ENCODE measurements at places on chromosomes 13 and 19. TPM values are rescaled to one million over a fixed set of nuclear protein-coding genes. Genes with fewer than 3 reads are reported as not detected.

- DNase-seq = no peak
Observed at GRCh38 chr13:49165798-49166752, 54.1 kb upstream of the MLNR start.

GRCh38 chr13:20442798-20443381, 82.8 kb downstream of the CRYL1 start:
- DNase-seq = no peak

The OR7D2 gene
- 1.3 TPM for total RNA-seq

The ZNF30 gene
- 6.9 TPM for total RNA-seq

- no peak for DNase-seq
Observed at GRCh38 chr13:108086678-108087077, 128.7 kb downstream of the LIG4 start.

DNA sequence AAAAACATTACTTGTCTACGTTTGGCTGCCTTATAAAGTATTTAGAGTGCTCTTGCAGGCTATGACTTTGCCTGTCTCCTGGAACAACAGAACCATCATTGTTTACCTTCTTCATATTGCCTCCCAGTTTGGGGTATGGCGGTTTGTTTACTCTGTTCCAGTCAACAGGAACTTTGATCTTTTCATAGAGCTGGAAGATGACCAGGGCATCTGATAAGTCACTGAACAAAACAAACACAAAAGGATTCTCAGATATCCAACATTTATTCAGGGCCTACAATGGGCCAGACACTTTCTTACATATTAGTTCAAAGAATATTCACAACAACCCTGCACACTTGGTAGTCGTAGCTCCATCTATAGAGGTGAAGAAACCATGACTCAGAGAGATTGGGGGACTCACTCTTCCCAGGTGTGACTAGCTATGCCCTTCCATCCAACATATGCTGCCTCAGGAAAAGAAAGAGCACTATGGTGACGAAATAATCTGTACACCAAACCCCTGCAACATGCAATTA, 38.4 kb upstream of the CPB2 start:
- no peak for DNase-seq

DNA sequence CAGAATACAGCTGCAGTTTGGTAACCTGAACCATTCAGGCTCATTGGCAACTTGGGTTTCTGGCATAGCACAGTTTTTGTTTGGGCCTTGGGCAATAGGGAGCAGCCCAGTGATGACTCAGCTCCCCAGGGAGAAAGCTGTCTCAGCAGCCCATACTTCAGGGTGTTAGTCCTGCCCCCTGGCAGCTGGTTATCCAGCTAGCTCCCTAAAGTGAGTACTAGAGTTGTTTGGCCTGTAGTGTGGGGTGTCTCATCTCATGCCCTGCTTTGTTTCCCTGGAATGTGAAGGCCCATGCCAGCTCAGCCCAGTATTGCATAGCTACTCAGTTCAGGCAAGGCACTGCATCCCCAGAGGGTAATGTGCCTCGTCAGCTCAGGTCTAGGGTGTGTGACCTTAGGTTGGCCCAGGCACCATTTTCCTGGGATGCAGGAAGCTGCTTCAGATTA, 18.2 kb upstream of the ZNF543 start:
- DNase-seq = no peak

- DNase-seq = no peak
Observed at GRCh38 chr19:913080-913748, at the start of gene R3HDM4. R3HDM4 (minus strand) TSS chr19:913219; CDS start chr19:913157, 62 bp downstream.

DNA sequence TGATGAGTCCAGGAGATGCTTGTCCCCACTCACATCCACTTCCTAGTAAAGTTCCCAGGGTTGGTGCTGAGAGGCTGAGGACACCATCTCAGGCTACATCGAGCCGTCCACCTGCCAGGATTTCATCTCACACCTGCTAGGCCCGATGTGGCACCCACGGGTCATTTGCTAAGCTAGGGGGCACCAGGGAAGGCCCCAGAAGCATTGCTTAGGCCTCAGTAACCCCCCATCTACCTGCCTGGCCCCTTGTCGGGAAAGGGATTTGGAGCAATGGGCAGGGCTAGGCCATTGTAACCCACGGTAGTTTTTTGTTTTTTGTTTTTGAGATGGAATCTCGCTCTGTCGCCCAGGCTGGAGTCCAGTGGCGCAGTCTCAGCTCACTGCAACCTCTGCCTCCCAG, 51.8 kb downstream of the F2RL3 start:
- DNase-seq = peak; percentile 29

DNA sequence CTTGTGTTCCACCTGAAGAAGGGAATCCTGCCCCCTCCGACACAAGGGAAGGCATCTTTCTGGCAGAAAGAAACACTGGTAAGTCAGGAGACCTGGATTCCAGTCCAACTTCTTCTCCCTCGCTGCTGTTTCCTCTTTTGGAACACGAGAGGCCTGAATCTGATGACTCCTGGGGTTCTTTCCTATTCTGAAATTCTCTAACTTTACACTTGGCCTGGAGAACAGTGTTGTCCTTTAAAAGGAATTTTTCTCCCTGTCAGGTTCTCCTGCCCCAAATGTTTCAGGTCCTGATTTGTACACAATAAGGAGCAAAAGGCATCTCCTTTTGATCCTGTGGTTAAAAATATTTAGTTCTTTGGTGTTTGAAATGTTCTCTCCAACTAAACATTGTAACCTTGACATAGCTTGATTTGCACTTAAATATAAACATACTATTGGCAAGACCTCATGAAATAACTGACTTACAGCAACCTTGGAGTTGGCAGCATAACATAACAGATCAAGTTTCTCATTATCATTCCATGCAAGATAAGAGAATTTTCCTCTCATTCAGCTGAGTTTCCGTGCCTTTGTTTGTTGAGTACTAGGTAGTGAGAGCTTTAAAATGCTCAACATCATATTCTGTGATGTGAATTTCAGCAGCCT, 244.8 kb downstream of the COG6 start:
- DNase-seq = no peak

The DLL3 gene
- 0.74 TPM for total RNA-seq

GRCh38 chr13:91375116-91375729, 23.2 kb upstream of the GPC5 start:
- DNase-seq = no peak

The RDH8 gene
- not detected for total RNA-seq

The C1QTNF9B gene
- total RNA-seq = not detected

DNA sequence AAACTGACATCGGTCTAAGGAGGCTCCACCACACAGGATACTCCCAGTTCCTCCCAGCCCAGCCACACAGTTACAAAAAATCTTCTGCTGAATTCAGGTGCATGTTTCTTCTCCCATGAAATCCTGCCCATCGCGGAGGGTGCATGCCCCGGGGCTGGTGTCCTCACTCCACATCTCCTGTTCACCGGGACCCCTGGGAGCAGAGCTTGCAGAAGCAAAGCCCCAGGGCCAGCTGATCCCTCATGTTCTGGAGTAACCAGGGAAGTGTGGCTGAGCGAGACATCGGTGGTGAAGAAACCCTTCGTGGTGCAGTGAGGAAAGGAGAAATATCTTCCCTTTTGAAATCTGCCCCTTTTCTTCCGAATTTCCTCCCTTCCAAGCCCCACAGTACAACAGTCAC, 904 bp upstream of the SIGLEC9 start:
- no peak for DNase-seq

- DNase-seq = no peak
Observed at GRCh38 chr19:50239921-50240590, 36.6 kb downstream of the MYH14 start.

The OLFM4 gene
- total RNA-seq = 16.9 TPM

GRCh38 chr13:113210833-113211232, 1.4 kb downstream of the CUL4A start:
- DNase-seq = no peak

The B3GNT3 gene
- total RNA-seq = 22.6 TPM

GRCh38 chr19:19491321-19492025, 23.9 kb downstream of the TSSK6 start:
- no peak for DNase-seq

The TFPT gene
- 17.0 TPM for total RNA-seq

DNA sequence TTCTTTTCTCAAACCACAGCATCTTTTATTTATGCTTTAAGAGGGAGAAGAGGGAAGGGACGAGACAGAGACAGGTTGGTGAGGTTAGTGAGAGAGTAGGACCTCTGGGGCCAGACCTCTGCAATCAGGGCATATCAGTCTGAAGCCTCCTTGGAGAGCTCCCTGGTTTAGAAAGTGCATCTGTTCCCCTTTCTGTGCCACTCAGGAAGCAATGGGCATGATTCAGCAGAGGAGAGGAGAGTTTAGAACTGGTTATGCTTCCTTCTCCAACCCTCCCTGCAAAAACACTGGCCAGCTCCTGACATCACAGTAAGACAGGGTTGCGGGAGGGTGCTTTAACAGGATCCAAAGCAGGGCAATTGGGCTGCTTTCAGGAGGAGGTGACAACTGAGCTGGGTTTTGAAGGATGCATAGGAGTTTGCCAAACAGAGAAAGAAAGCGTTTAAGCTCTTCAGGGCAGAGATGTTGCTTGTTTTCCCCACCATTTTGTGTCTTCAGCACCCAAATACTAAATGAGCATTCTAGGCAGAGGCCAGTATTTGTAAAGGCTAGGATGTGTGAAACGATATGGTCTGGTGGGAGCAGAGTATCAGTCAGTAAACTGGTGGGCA, 33.1 kb downstream of the CERS4 start:
- DNase-seq = no peak

The ZNF175 gene
- 7.9 TPM for total RNA-seq

DNA sequence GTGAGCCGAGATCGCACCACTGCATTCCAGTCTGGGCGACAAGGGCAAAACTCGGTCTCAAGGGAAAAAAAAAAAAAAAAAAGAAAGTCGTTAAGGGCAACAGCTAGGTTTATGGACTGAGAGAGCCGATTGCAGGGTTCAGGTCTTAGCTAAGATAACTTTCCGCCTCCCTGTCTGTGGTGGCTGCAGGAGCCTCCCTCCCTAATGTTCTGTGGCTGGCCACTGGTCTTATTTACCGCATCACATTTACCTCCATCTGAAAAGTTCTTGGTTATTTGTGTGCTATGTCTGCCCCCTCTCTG, 722 bp upstream of the CRTC1 start:
- DNase-seq = no peak

DNA sequence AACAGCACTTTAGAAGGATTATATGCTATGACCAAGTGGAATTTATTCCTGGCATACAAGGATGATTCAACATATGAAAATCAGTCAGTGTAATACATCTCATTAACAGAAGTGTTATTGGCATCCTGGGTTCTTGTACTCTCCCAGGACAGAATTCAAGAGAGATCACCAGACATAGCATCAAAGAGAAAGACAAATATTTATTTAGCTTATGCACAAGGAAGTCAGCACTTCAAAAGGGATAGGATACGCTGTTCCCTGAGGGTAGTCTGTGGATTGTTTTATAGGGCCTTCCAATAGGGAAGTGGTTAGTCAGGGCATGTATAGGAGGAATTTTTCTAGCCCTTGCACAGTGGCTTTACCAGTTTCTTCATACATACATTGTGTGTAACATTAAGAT, 1238.0 kb downstream of the PCDH17 start:
- DNase-seq = no peak

GRCh38 chr19:51354103-51354741, 12.0 kb downstream of the ETFB start:
- DNase-seq = no peak

The PINLYP gene
- 6.0 TPM for total RNA-seq

GRCh38 chr13:27427641-27428040, 3.2 kb downstream of the GTF3A start:
- DNase-seq = no peak

DNA sequence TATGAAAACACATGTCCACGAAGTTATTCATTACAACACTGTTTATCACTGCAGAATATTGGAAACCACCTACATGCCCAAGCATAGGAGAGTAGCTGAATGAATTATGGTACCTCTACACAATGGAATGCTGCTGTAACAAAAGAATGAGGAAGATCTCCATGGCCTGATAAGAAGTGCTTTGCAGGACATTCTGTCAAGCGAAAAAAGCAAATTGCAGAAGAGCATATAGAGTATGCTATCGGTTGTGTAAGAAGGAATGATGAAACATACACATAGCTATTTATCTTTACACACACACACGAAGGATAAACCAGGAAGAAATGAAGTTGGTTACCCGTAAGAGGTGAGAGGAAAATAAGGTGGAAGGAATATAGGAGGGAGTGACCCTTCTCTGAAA, 37.5 kb upstream of the CEACAM20 start:
- DNase-seq = no peak

DNA sequence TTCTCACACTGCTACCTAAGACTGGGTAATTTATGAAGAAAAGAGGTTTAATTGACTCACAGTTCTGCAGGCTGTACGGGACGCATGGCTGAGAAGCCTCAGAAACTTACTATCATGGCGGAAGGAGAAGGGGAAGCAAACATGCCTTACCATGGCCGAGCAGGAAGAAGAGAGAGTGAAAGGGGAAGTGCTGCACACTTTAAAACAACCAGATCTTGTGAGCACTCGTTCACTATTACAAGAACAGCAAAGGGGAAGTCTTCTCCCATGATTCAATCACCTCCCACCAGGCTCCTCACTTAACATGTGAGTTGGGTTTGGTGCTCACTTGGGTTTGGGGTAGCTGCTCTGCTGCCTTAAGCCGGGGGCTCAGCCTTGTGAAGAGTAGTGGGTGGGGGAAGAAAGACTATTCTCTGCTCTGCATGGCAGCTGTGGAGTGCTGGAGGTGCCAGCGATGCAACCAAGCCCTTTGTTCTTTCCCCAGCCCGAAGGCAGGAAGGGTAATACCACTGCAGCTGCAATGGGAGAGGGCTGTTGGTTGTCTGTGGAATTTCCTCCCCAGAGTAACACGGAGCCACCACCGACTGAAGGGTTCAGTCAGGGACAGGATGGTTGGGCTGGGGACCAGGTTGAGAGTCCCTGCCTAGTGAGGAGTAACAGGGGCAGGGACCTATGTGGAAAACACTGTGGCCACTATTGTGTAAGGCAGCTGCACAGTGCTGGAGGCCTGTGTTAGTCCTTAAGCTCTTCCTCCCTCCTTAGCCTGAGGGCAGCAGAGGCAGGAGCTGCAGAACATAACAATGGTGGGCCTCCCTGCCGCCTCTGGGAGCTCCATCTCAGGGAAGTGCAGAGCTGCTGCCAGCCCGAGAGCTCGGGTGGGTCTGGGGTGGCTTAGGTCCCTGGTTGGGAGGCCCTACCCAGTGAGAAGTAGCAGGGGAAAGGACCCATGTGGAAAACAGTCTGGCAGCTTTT, 1262.5 kb downstream of the EFNB2 start:
- DNase-seq = no peak
